Activated CD8-positive, alpha-beta memory T cell treated with anti-CD3 and anti-CD28 coated beads for 1 hour (primary cell): ENCODE measurements at places on chromosomes 3 and 15.

GRCh38 chr15:68885070-68885469 lies 45.3 kb upstream of the SPESP1 start:
- no peak for DNase-seq

GRCh38 chr3:145776782-145777408 lies 384.1 kb downstream of the PLOD2 start:
- DNase-seq = no peak

- DNase-seq = no peak
These were observed 59.6 kb downstream of the CCDC66 start for GRCh38 chr3:56616478-56617006.

DNA sequence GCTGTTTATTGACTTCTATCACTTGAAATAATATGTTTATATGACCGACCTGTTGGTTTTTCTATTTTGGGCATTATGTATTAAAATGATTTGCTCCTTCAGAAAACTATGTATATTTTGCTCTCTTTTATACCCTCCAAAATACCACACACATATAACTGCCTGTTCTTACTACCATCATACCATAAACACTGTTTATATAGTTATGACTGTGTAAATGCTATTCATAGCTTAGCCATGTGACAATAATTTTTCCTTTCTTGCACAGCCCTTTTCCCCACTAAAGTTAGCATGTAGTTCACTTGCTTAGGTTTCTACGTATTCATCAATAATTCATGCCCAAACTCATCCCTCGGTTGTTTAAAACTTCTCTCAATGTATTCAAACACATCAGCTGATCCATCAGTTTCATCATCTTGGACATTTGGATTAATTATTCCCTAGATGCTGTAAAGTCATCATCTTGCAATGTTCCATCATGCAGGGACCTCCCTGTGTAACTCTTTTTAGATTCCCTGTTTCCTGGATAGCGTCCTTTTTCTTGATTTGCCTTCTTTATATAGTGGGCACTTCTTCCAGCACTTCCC lies 8.2 kb upstream of the RYK start:
- DNase-seq = no peak

DNA sequence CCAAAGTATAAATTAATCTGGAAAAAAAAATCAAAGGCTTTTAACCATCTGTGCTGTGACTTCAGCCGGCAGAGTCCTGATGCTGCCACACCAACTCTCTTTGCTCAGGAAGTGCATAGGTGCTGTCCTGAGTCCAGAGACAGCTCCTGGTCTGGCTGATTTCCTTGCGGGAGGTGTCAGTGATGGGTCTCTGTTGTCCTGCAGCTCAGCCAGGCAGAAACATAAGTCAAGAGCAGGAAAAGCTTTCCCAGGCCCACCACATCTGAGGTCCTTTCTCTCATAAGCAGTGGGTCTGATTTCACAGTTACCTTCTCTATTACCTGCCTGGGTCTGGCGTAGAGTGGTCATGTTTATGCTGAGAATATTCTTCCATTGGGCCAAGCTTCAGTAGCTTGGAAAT lies 19.4 kb downstream of the CHST2 start:
- DNase-seq = no peak

- no peak for DNase-seq
These were observed 63.1 kb downstream of the SPSB4 start for GRCh38 chr3:141114179-141114745.

DNA sequence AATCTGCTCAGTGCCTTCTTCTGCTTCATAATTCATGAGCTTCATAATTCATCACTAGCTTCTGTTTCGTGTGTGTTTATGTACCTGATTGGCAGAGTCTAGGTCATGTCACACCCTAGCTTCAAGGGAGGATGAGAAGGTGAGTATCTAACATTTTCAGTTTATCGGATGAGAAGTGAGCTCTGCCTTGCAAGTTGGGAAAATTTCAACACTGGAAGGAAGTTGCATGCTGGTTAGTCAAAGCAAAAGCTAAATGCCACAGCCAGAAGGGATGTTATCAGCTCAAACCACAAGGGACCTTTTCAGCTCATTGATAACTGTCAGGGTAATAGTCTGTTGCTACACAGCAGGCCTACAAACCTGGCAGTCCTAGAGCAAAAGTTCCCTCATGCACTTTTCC lies 7.3 kb upstream of the TNFSF10 start:
- no peak for DNase-seq

DNA sequence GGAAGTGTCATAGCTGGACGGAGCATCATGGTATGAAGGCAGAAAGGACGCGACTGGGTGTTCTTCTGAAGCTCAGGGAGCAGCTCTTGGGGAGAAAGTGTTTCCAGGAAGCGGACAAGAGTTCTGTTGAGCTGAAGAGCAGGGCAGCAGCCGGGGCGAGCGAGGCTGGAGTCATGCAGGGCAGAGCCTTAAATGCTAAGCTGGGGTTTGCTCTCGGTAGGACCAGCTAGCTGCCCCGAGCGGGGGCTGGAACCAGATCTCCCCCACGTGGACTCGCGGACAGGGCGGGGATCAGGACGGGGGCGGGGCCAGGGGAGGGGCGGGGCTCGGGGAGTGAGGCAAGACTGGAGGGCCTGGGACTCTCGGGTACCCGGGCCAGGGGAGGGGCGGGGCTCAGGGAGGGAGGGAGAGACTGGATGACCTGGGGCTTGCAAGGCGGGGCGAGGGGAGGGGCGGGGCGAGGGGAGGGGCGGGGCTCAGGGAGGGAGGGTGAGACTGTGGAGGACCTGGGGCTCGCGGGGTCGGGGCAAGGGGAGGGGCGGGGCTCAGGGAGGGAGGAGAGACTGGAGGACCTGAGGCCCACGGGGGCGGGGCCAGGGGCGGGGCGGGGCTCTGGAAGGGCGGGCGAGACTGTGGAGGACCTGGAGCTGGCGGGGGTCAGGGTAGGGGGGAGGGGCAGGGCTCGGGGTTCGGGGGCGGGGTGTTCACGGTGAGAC lies 461 bp upstream of the FAH start:
- peak; percentile 67 for DNase-seq

DNA sequence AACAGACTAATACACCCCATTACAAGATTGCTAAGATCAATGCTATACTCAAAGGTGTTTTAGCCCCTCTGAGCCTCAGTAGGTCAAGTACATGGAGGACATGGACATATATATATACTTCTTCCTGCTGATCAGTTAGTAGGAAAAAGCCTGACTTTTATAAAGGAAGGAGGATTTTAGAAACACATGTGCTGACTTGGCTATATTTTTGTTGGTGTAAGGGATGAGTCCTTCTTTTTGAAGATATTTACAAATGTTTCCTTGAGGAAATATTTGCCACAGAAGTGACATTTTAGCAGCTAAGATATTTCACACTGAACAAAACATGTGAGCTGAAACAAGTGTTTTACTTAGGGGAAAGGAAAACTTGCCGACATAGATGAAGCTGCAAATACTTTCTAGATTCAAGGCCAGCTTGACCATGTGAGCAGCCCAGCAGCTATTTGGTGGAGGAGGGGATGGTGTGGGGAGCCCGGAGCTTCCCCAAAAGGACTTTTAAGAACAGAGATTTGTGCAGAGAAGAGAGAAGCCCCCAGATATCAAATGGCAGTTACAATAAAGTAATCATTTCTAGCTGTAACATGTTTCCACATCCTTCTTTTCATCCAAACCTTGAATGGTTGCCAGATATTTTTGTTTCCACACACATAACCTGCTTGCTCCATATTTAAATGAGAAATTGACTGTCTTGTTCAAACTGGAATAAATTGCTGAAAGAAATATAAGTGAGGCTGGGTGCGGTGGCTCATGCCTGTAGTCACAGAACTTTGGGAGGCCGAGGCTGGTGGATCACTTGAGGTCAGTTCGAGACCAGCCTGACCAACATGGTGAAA lies 111.7 kb upstream of the NR2F2 start:
- DNase-seq = no peak

DNA sequence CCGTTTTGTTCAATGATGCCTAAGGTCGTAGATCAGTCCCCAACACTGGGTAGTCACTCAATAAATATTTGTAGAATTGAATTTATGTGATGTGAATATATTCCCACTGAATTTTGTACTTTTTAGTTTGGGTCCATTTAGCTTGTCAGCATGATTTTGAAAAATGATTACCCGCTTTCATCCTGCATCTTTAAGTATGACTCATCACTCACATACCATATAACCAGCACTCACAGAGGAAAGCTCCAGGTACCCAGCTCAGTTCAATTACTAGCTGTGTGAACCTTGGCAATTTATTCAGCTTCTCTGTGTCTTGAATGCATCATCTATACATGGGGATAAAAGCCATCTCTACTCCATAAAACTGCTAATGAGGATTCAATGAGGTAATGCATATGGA lies 2.2 kb upstream of the MLF1 start:
- no peak for DNase-seq

DNA sequence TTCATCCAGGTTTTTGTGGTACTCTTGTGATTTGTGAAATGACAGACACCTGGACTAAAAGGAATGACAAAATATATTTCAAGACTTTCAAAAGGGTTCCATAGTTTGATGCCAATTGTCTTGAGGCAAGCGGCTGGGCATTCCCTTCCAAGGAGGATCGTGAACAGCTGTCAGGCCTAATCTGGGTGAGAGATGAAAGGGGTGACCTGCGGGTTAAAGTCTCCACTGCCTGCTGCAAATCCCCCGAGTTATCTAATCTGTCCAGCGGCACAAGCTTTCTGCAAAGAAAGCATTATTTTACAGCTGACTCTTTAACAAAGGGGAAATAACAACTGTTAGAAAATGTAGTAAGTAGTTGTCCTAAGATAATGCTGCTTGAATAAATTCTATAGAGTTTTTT lies 128.7 kb upstream of the MB21D2 start:
- DNase-seq = no peak

GRCh38 chr3:63674586-63674985 lies 22.1 kb downstream of the SNTN start:
- DNase-seq = no peak

- DNase-seq = no peak
These were observed 35.6 kb downstream of the LINGO1 start for GRCh38 chr15:77596821-77597803.

GRCh38 chr3:114764056-114764492 lies 383.0 kb downstream of the ZBTB20 start:
- no peak for DNase-seq
